ENCODE measurements at places on chromosomes 16 and 17. TPM values are rescaled to one million over a fixed set of nuclear protein-coding genes. Genes with fewer than 3 reads are reported as not detected.
A peak's percentile ranks its signal among the peaks of the same experiment; 100 is the strongest.

SLC35G6 gene
- total RNA-seq: not detected

ALOXE3 gene
- total RNA-seq: not detected

KRT12 gene
- total RNA-seq: not detected

DNA sequence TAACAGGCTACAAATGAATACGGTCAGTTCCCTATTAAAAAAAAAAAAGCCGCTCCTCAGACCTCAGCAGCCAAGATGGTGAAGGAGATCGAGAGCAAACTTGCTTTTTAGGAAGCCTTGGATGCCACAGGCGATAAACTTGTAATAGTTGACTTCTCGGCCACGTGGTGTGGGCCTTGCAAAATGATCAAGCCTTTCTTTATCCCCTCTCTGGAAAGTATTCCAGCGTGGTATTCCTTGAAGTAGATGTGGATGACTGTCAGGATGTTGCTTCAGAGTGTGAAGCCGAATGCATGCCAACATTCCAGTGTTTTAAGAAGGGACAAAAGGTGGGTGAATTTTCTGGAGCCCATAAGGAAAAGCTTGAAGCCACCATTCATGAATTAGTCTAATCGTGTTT is 11.8 kb upstream of the GGT6 start:
- DNase-seq: no peak

GRCh38 chr16:28587386-28587785 is 9.5 kb downstream of the SULT1A2 start:
- no peak for DNase-seq

DNA sequence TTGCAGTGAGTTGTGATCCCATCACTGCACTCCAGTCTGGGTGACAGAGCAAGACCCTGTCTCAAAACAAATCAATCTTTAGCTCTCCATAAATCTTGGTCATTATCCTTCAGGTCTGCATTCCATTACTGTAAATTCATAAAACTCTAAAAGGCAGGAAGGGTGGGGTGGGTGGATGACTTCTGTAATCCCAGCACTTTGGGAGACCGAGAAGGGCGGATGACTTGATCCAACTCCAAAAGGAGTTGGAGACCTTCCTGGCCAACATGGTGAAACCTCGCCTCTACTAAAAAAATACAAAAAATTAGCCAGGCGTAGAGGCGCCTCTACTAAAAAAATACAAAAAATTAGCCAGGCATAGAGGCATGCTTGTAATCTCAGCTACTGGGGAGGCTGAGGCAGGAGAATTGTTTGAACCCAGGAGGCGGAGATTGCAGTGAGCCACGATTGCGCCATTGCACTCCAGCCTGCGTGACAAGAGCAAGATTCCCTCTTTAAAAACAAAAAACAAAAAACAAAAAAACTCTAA is 2.2 kb upstream of the UBE2Z start:
- DNase-seq: no peak

RNF43 gene
- total RNA-seq: not detected

- DNase-seq: no peak
Measured at GRCh38 chr17:58039975-58040374, 32.9 kb upstream of the SRSF1 start.

CNGB1 gene
- not detected for total RNA-seq

NPIPB5 gene
- 325 TPM for total RNA-seq

CDK5R1 gene
- 3.9 TPM for total RNA-seq

GRCh38 chr17:71114911-71115668 is 945.8 kb downstream of the KCNJ2 start:
- DNase-seq: no peak

- no peak for DNase-seq
Measured at GRCh38 chr17:48100160-48100559, 1.1 kb downstream of the CBX1 start.

GRCh38 chr16:87645802-87646201 is 43.5 kb downstream of the JPH3 start:
- DNase-seq: no peak

DNA sequence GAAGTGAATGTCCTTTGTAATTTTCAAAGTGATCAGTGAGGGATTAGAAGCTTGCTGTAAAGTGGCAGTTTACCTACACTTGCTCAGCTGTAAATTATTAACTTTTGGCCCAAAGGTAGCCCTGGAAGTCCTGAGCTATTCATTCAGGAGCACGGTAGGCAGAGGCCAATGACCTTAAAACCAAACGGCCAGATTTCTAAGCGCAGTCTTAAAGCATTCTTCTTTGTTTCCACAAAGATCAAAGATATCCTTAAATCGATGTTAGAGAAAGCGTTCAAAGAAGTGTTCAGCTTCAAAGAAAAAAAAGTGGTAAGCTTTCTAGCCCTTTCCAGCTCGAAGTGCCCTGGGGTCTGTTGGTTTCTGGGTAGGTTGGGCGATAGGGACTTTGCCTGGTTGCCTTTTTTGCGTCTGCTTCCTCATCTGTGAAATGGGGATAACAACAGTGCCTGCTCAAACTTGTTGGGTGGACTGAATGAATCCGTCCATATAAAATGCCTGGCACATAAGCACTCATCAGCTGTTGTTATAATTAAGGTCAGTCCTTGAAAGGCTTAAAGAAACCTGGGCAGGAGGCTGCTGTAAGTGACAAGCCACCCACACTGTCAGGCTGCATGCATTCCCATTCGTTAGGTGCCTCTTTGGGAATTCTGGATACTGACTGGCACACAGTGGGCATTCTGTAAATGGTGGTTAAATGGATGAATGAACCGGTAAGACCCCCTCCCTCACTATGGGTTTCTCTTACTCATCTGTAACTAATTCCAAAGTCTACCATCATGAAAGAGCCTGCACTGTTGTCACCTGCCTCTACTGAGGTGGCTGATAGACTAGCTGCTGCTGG is 113.2 kb downstream of the PRKCA start:
- no peak for DNase-seq

DNA sequence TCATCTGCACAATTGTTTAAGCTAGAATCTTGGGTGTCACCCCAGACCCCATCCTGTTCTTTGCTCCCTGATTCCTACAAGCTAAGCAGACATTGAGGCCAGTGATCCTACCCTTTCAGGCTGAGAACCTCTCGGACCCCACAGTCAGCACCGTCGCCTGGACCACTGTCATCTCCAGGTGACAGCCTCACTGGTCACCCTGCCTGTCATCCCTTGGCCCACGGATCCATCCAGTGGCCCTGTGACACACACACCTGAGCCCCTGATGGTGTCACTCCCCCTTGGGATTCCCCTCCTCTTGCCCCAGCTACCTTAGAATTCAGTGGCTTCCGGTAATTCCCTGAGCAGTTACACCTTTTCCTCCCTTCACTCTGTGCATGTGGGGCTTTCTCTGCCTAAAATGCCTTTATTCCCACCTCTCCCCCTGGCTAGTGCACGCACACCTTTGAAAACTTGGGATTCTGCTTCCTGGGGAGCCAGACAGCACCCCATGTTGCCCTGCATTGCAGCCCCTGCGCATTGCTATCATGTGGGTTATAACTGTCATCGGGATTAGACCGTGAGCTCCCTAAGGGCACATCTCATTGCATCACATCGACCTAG is 3.0 kb downstream of the C16orf86 start:
- DNase-seq: no peak

GRCh38 chr16:84616515-84616914 is 1.4 kb downstream of the COTL1 start:
- DNase-seq: peak; percentile 22

DNA sequence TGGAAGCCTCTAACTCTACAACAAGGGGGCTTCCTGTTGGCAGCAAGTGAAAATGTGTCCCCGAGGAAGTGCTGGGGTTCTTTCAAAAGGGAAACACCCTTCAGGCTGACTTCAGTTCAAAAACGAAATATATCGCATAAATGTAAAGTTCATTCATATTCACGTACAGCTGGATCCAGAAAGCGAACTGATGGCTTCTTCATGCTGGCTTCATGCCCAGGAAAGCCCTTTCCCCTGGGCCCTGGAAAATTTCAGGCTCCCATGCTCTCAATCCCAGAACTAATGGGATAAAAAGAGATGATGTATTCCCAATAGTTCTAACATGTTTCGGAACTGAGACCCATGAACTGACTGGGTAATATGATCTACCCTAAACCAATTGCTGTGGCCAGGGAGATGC is 104.7 kb upstream of the CDH13 start:
- no peak for DNase-seq

GRCh38 chr17:44673893-44674292 is 15.7 kb downstream of the CCDC43 start:
- no peak for DNase-seq

ITGA2B gene
- total RNA-seq: 0.48 TPM

DNA sequence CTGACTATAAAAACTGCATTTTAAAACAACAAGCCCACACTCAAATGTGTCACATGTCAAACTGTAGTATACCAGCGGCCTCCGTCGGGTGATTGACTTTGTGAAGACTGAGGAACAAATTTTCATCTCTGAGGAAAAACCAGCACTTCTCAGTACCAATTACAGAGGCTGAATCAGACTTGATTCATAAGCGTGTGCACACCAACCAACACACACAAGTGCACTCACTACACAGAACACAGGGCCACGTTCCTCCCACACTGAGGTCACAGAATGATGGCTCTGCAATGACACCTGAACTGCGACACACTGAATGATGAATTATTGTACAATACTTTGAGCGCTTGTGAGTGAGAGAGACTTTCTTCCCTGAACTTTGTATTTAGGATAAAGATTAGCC is 29.6 kb downstream of the XPO6 start:
- no peak for DNase-seq

RPS15A gene
- total RNA-seq: 1,300 TPM

GRCh38 chr16:87739801-87740200 is 26.0 kb downstream of the KLHDC4 start:
- no peak for DNase-seq

GRCh38 chr17:67165201-67165600 is 79.8 kb downstream of the HELZ start:
- DNase-seq: no peak

LASP1 gene
- total RNA-seq: 231 TPM

DNA sequence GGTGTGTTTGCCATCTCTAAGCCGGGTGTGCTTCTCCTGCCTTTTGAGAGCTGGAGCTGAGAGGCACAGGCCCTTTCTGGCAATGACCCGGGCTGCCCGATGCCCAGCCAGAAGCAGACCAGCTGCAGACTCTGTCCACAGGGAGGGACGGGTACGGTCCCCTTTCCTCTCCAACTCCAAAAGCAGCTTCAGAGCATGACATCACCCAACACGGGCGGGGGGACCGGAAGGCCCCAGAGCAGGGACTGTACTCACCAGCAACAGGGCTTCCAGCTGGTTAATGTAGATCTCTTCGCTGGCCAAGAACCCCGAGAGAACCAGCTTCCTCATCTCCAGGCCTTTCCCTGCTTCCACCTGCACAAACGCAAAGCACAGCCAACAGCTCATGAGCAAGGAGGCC is 79.4 kb downstream of the ABR start:
- DNase-seq: no peak

SLC16A13 gene
- 24.7 TPM for total RNA-seq

DNA sequence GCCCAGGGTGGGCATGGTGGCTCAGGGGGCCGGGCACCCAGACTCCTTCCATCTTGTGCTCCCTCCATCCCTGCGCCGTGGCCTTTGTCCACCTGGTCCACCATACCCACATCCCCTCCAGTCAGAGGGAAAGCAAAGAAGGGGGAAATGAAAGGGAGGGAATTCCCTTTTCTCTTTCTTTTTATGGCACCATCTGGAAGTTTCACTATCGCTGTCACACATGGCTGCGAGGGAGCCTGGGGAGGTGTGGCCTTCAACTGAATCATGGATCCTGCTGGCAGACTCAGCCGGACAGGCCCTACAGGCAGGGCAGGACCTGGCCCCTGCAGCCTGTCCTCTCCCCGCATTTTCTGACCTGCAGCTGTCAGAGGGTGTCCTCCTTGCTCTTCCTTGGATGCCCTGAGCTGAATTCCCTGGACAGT is 6.2 kb downstream of the SLC12A3 start:
- DNase-seq: no peak

- DNase-seq: no peak
Measured at GRCh38 chr16:2024032-2024420, 2.7 kb upstream of the NHERF2 start.

DNA sequence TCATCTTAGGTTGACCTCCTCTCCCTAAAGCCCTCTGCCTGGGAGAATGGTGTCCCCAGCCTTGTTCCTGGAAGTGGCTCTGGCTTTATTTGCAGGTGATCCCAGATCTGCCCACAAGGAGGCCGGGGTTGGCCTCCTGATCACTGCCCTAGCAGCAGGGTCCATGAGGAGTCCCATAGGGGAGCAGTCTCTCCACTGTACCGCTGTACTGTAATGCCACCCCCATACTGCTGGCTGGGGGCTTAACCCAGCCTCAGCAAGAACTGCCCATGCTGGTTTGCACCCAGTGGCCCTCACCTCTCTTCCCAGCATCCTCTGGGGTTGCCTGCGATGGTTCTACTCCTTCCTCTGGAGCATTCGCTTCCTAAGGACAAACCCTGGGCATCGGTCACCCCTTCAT is 39.1 kb downstream of the PSME3IP1 start:
- DNase-seq: no peak

TNFRSF17 gene
- total RNA-seq: not detected

GRCh38 chr17:79839356-79840268 is at the start of gene CBX4:
Gene CBX4 (minus strand): TSS chr17:79839440. CDS start chr17:79839251, 189 bp downstream.
- DNase-seq: peak; percentile 82

CRHR1 gene
- not detected for total RNA-seq

DNA sequence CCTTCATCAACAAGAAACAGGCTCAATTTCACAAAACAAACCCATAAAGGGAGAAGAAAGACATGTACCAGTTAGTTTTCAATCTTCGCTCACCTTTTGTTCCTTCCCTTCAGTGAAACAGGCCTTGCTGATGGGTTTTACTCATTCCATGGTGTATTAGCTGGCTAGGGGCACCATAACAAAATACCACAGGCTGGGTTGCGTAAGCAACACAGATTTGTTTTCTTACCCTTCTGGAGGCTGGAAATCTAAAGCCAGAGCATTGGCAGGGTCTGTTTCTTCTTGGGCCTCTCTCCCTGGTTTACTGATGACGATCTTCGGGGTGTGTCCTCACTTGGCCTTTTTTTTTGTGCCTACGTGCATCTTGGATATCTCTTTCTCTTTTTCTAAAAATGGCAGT is 383.4 kb upstream of the RBFOX1 start:
- no peak for DNase-seq

CACNG3 gene
- total RNA-seq: not detected

GRCh38 chr16:87675111-87675719 is 72.9 kb downstream of the JPH3 start:
- peak; percentile 43 for DNase-seq

GRCh38 chr17:1571341-1571704 is 8.7 kb upstream of the PITPNA start:
- no peak for DNase-seq

GRCh38 chr16:69019811-69020210 is 85.6 kb upstream of the HAS3 start:
- peak; percentile 17 for DNase-seq

- peak; percentile 45 for DNase-seq
Measured at GRCh38 chr17:4199818-4200402, 56.9 kb downstream of the CYB5D2 start.

HEXIM2 gene
- 4.3 TPM for total RNA-seq
